NCI-H526 (cell line): ENCODE measurements at places on chromosomes 4 and X.
A peak's percentile ranks its signal among the peaks of the same experiment; 100 is the strongest.

- no peak for DNase-seq
Observed at GRCh38 chrX:120517936-120518335, 42.8 kb downstream of the CUL4B start.

DNA sequence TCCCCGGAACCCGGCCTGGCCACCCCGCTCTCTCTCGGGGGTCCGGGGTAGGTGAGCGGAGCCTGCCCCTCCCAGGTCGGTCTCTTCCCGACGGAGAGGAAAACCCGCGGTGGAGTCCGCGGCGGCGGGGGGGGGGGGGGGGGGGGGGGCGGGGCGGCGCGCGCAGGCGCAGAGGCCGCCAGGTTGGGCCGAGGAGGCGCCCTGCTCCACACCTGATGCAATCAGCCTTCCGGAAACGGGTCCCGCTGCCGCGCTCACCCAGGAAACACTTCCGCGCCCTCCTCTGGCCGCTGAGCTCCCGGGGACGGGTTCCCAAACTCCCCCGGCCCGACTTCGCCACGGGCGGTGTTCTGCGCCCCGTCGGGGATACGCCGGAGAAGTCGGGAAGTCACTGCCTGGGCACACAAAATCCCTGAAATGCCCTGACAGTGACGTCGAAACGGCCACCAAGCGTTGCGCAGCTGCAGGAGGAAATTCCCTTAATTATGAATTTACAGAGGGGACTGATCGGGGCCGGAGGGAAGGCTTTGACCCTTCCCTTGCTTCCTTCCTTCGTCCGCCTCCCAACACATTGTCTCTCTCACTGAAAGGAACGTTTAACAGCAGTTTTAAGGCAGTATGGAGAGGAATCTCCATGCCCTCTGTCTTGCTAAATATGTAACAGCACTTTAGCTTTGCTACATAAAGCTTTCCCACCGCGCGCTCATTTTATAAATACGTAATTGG, 2.1 kb upstream of the APBB2 start:
- peak; percentile 95 for DNase-seq

GRCh38 chr4:147610686-147611085, 6.5 kb upstream of the TMEM184C start:
- no peak for DNase-seq

DNA sequence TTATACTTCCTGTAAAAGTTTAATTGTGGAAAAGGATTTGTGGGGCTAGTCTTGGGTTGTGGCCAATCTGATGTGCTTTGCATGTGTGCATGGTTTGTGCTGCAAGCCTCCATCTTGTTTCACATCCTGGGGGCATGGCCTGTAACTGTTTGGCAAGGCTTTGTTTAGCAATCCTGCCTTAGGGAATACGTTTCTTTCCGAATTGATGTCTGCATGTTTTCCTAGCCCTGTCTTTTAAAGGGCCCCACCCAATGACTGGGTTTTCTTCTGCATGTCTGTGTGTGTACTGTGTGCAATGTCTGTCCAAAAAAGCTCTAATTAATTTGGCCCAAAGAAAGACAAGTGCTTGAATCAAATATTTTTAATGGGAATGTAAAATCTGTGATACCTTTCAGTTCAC, 74.6 kb upstream of the MID1IP1 start:
- no peak for DNase-seq

DNA sequence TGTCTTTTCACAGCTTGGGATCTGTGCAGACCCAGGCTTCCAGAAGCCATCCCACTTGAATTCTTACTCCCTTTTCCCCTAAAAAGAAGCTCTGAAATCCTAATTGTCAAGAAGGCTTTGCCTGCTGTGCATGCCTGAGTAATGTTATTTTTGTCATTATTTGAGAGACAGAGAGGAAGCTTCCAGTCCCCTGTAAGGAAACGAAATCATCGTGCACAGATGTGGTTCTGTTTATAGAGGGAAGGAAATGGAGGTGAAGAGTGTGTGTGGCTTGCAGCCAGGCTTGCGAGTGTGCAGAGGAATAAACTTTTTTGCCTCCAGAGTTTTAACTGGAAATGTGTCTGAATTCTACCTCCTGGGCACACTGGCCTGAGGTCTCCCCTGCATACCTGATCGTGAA, 70.2 kb downstream of the TBL1X start:
- DNase-seq, result no peak

GRCh38 chr4:17493619-17494018, 18.3 kb downstream of the QDPR start:
- no peak for DNase-seq

DNA sequence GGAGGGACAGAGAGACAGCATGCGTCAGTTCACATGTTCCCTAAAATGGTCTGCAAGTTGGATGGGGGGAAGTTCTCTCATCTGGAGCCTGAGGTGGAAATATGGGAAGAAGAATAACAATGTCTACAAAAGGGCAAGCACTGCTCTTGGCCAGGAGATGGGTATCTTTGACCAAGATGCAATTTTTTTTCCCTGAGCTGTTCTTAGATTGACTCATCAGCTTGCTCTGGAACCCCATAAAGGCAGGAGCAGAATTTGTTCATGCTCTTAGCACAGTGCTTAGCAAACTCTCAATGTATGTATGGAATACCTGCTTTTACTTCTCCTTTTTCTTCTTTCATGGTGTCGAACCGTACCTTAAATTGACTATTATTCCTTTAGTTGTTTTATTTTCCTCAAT, 90.5 kb upstream of the ZNF827 start:
- DNase-seq, result no peak

GRCh38 chr4:140533951-140534480, 10.0 kb downstream of the ELMOD2 start:
- no peak for DNase-seq

GRCh38 chr4:153560908-153561307, 94.7 kb downstream of the TMEM131L start:
- DNase-seq, result peak; percentile 25

- DNase-seq, result no peak
Observed at GRCh38 chr4:94978904-94979303, 221.1 kb downstream of the BMPR1B start.

GRCh38 chr4:120081726-120082125, 15.1 kb upstream of the MAD2L1 start:
- DNase-seq, result no peak

DNA sequence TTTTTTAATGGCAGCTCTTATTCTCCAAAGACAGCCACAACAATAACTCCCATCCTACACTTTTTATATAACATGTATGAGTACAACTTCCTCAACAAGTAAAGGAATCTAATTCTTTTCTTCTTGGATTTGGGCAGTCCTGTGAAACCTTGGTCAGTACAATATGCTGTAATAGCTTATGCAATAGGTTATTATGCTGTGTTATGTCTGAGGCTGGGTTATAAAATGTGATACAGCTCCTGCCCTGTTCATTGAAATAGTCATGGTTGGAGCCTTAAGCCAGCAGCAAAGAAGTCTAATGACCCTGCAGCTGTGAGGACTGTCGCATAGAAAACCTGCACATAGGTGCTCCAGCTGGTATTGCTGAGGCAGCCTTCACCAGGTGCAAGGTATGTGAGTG, 215.8 kb upstream of the RASGEF1B start:
- DNase-seq, result no peak

GRCh38 chrX:20463296-20464075, 196.8 kb upstream of the RPS6KA3 start:
- no peak for DNase-seq

- DNase-seq, result no peak
Observed at GRCh38 chrX:15820106-15821073, 30.1 kb downstream of the ZRSR2 start.

DNA sequence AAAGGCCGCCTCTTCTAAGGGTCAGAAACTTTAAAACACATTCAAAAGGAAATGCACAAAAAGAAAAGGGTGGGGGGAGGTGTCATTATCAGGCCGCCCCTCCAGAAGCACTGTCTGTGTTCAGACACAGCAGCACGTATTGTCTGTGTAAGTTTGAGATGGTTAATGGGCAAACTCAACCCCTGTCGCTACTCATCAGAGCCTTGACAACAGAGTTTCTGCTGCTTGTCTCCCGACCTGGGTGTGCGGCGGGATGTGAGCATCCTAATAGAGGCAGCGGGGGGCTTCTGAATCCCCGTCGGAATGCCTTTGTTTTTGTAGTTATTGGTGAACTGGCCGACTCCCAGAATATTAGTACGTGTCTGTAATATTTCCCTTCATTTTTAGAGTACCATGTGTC, 158.9 kb downstream of the DCTD start:
- no peak for DNase-seq

GRCh38 chrX:153921511-153922446, 4.3 kb downstream of the ARHGAP4 start:
- DNase-seq, result no peak

DNA sequence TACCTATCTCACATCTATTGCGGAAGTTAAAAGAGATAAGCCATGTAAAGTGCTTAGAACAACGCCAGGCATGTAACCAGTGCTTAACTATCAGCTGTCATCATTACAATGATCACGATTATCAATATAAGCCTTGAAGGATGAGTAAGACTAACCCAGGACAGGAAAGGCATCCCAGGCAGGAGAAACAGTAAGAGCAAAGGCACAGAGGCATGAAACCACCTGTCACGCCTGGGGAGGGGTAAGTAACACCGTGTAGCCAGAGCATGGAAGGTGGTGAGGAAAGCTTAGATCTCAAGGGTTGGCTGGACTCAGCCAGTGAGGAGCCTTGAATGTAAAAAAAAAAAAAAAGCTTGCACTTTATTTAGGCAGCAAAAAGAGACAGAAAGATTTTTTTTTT, 71.7 kb upstream of the NOCT start:
- no peak for DNase-seq

- no peak for DNase-seq
Observed at GRCh38 chrX:42219231-42219630, 295.9 kb upstream of the CASK start.

- DNase-seq, result no peak
Observed at GRCh38 chrX:123449335-123449734, 265.3 kb downstream of the GRIA3 start.

GRCh38 chrX:81120936-81121371, 80.8 kb downstream of the HMGN5 start:
- peak; percentile 38 for DNase-seq

DNA sequence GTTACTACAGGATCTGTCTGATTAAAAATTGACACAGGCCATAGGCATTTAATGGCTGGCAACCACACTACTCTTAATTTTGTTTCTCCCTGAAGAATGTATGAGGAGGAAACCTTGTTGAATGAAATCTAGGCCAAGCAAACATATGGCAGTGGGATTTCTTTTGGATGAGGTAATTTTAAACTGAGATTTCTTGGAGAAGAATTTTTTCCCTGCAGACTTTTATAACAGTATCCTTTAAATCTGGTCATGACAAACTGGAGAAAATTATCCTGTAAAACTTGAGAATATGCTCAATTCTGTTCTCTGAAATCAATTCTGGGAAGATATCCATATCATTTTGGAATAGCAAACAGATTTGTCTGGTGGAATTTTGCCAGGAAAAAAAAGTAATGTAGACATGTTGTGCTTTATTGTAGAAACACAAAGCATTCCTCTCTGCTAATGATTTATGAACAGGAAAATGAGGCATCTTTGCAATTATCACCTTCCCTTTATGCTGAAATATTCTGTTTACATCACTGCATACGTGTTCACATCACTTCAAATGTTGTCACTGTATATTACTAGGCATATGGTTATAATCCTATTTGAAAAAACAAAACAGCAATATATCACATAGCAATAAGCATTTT, 108.3 kb upstream of the ARSJ start:
- no peak for DNase-seq

GRCh38 chr4:186725469-186726425, 2.1 kb upstream of the FAT1 start:
- peak; percentile 86 for DNase-seq
